ENCODE measurements at places on chromosomes 11 and 22.

DNA sequence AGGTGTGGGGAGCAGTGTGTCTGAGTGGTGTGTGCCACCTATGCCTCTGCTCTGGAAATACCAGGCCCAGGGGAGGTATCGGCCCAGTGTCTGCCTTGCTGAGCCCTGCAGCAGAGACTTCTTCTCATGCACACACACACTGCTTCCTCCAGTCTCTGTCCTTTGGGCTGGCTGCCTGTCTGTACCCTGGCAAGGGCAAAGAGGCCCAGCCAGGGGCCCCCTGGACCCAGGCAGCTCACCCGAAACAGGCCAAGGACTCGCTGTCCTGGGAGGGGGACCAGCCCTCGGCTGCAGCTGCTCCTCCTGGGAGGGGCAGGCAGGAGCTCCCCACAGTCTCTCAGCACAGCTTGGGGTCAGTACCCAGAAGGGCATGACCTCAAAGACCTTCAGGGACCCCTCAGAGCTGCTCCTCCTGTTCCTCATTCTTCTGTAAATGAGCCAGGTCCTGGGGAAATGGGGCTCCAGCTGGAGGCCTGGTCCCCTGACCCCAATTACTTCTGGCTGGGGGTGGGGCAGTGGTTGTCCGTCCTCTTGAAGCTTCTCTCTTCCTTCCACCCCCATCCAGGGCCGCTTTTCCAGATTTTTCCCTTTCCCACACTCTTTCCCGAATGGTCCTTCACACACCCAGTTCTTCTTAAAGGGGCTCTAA, 24.5 kb upstream of the ALX4 start:
- no peak for DNase-seq

GRCh38 chr11:109707411-109707810, 285.4 kb downstream of the C11orf87 start:
- no peak for DNase-seq

DNA sequence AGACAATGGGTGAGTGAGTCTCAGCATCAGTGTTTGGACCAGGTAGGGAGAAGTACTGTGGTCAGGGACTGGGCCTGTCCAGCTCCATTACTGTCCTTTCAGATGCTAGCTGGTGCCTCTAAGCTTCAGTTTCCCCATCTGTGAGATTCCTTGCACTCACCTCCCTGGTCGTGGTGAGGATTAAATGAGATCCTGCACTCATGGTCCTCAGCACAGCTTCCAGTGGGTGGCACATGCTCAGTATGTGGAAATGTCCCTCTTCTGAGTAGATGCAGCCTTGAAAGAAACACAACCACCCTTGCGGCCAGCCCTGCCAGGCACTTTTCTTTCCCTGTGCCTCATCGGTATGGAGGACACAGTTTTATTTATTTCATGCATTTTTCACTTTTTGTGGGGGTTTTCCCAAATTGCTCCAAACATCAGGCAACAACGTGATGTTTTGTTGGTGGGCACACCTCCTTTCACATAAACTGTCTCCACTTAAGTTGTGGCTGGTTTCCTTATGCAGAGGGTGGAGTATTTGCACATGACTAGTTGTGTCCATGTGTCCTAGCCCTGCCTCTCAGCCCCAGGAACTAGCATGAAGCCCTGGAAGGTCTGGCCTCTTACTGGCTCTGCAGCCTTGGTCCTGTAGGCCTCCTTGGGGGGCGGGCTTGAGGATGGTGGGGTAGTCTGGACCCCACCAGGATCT, 1.1 kb downstream of the LZTR1 start:
- no peak for DNase-seq

DNA sequence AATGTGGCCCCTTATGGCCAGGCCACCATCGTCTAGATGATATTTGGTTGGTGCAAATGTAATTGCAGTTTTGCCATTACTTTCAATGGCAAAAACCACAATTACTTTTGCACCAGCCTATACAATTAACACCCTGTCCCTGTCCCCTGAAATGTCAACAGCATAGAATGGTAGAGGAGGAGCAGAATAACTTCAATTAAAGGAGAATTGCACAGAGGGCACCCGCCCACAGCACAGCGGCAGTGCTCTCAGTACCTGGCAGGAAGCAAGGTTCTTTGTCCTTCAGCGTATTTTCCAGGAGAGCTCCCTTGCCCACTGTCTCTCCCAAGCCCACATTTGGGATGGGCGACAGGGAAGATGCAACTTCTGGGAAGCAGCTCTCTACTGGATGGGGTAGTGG, 115.3 kb downstream of the TRIM29 start:
- no peak for DNase-seq

DNA sequence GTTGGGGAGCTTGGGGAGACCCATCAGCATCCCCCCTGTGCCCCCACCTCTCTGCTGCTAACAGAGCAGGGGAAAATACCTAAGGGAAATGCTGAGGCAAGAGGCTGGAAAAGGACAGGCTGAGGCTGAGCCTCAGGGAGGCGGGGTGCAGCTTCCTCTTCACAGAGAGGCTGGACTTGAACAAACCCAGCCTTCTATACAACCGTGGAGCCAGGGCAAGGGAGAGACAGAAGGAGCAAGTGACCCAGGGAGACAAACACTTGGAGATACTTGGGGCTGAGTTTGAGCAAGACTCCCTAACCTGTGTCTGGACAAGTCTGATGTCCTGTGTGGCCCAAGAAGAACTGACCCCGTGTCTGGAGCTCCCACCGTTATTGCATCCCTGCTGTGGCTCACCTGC, at the start of gene SLCO2B1:
SLCO2B1 (plus strand) TSS at position 229 of the 400 bp plus-strand sequence. CDS start 275 bp downstream, outside the sequence.
- no peak for DNase-seq

DNA sequence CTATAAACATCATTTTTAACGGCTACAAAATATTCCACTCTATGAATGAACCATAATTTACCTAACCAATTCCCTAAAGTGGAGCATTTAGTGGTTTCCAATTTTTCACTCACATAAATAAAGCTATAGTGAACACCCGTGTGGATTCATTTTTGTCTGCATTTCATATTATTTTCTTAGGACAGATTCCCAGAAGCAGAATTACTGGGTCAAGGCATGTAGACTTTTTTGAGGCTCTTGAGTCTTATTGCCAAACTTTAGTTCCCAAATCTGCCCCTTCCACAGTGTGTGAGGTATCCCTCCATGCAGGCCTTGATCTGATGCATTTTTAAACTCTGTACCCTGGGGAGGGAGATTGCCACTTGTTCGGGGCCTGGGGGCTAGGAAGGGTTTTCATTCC, 198.2 kb downstream of the TENM4 start:
- DNase-seq, result no peak

DNA sequence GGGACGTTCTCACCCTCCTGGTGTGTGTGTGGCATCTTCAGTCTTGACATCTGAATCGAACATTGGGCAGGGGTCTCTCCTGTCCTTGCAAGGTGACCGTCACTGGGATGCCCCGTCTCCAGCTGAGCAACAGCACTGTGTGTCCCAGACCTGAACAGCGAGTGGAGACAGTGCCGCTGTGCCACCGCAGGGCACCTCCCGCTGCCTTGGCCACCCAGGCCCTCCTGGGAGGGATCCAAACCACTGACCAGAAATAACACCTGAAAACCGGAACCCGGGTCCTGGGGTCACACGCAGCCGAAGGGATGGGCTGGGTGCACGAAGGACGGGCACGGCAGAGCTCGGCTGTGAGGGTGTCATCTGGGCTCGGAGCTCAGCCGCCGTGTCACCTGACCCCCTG, 102.2 kb downstream of the BRD1 start:
- DNase-seq, result no peak

DNA sequence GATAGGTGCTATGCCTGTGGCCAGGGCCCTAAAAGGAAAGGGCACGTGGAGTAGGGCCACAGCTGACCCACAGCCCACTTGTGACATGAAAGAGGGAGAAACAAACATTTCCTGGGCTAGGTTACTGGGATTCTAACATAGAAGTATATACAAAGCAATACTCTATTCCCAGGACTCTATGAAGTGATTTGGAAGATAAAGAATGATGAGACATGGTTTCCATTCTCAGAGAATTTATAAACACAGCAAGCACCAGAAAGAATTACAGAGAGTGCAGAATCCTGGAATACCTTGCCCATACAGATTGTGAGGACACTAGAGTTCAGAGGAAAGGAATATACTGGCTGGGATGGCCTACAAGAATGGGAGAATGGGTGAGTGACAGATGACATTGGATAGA, 86.4 kb downstream of the KIRREL3 start:
- no peak for DNase-seq

DNA sequence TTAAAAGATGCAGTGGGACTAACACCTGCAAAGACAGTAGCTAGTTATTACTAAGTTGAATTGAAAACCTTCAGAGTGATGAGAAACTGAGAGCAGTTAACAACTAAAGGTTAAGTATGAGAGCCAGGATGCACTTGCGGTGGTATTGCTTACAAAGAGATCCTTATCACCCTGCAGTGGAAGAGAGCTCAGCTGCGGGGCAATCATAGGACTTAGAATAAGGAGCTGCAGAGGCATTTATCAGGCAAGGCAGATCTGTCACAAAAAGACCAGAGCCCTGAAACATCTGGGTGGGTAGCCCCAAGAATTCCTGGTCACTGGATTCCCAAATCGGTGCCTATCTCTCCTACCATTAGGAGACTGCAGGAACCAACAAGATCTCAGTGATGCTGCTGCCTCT, 34.3 kb upstream of the CFAP300 start:
- no peak for DNase-seq

DNA sequence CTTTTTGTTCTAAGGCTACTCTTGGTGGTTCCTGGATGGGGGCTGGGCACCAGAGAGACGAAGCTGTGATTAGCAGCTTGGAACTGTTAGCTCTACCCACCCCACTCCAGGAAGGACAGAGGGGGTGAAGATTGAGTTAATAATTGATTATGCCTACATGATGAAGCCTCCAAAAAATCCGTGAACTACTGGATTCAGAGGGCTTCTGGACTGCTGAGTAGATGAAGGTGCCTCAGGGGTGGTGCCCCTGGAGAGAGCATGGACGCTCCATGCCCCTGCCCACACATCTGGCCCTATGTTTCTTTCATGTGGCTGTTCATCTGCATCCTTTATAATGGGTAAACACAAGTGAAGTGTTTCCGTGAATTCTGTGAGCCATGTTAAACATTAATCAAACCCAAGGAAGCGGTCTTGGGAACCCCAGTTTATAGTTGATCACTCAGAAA, 47.3 kb upstream of the CYP2D6 start:
- no peak for DNase-seq

GRCh38 chr22:32475468-32476010, 928 bp downstream of the FBXO7 start:
- no peak for DNase-seq

GRCh38 chr11:61960532-61960931, 6.9 kb downstream of the FTH1 start:
- DNase-seq, result no peak

GRCh38 chr22:27487600-27488452, 313.7 kb downstream of the MN1 start:
- DNase-seq, result no peak

DNA sequence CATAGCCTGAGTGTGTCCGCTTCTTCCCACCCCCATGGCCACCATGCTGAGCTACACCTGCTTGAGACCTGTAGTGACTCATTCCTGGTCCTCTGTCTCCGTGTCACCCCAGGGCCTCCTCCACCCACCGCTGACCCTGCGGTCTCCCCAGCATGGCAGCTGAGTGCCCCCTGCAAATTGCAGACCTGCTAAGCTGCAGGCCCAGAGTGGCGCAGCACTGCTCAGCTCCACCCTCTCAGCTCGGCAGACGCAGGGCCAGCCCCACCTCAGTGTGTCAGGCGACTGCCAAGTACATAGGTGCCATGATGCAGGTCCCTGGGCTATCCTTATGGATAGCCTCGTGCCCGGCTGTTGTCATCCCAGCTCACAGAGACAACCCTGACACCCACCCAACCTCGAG, 13.1 kb downstream of the MS4A15 start:
- no peak for DNase-seq

Measured in bone marrow (tissue), 2 donors.